SW480 (cell line): ENCODE measurements at places on chromosomes 6 and 20.

DNA sequence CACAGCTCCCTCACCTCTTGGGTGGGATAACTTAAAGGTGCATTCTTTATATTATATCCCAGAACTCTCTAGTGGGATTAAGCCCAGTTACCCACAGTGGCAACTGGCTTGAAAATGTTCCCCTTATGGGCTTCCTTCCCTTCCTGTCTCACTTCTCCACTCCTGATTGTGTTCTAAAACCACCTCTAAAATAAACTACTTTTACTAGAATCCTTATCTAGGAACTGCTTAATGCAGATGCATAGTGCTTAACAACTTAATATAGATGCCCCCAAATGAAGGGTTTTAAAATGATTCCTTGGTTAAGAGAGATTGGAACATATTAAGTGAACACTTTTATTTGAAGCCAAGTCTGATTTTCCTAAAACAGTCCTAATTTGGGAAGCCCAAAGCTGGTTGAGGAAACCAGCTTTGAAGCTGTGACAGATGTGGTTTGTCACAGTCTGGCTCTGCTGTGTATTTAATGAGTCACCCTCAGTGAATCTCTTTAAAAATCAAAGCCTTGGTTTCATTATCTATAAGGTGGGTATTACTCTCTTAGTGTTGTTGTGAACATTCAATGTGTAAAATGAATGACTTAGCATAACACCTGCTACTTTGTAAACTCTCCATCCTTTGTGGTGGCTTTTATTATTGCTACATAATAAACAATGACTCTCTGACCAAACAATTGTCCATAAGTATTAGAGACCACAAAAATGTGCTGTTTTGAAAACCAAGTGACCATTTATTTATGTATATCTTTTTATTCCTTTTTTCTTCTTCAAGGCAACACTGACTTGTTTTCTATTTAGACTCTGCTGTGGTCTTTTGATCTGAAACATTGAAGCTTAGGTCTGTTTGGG lies 24.4 kb downstream of the PLCB1 start:
- DNase-seq, result peak; percentile 100

GRCh38 chr20:64082820-64083377 lies 1.3 kb downstream of the LKAAEAR1 start:
- no peak for DNase-seq

GRCh38 chr6:23282252-23283021 lies 713.1 kb downstream of the HDGFL1 start:
- DNase-seq, result no peak

DNA sequence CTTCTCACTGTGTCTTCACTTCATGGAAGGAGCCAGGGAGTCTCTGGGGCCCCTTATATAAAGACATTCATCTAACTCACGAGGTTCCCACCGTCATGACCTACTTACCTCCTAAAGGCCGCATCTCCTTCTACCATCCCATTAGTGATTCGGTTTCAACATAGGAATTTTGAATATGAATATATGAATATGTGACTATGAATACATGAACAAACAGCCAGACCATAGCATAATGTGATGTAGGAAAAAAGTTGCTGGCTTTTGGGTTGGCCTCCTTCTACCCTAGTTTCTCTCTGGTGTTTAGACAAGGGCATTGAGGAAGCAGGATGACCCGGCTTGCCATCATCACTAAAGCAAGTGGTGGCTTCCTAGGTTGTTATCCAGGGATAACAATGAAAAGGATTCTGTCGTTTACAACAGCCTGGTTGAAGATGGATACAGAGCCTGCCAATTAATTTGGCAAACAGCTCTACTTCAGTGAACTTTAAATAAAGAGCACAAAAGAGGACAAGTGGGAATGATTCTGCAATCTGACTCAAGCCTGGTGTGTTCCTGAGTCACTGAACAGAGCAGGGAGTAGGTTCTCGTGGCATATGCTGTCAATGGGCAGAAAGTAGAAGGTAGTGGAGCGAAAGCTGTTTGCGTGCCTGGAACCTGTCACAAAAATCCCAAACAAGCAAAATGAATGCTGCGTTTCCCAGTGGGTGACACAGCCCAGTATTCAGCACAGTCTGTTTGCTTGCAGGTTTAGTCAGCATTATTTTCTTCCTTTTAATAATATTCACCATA lies 44.0 kb upstream of the DOK5 start:
- no peak for DNase-seq

DNA sequence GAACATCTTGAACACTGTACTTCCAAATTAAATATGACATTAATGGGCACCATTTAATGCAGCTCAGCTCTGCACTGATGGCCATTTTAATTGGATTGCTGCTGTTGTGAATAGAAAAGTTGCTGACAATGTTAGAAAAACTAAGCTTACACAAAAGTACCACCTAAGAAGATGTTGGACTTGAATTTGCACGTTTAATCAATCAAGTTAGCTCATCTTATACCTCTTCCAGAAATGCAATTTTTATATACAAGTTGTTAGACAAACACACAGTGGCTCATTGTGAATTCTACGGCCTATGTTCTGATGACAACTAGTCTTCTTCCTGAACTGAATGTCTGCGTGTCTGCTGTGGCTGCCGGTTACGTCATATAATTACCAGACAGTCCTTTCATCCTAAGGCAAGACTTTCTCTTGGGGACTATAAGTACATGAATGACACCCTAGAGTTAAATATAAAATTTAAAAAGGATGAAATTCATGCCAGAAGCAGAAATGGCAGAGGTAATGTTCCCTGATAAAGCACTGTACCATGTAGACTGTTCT lies 330.2 kb downstream of the EPM2A start:
- no peak for DNase-seq

GRCh38 chr6:144849920-144850319 lies 564.8 kb downstream of the UTRN start:
- DNase-seq, result no peak
